Activated T-helper 2 cell treated with anti-CD3 and anti-CD28 coated beads, Interferon-gamma antibody, Interleukin-2, Interleukin-4, amounts not matched to agents 10 μg/mL and 5 μg/mL and 100 μg/mL, durations not matched to agents 14 hours and 24 hours and 36 hours (primary cell): ENCODE measurements at places on chromosomes 7 and 10.

DNA sequence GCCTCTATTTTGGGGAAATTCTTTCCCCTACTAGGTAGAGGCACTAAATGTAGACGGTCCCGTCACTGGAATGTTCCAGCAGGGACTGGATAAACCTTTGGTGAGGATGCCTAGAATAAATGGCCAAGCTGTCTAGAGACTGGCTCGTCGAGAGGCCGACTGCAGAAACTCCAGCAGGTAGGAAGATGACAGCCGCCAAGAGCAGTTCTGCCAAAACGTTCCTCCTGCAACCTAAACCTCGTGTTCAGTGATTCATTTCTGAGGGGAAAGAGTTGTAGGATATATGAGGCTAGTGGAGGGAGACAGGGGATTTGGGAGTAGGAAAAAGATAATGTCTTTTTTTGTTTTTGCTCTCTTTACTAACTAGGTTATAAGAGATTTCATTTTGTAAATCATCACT lies 184.7 kb upstream of the GDF10 start:
- no peaks in the 10 kb centered on the region for H3K36me3 ChIP-seq
- no peak overlapping the region for H3K27ac ChIP-seq
- no peak overlapping the region for H3K4me3 ChIP-seq
- H3K4me1 ChIP-seq = peaks cover 5% of the 10 kb centered on the region

DNA sequence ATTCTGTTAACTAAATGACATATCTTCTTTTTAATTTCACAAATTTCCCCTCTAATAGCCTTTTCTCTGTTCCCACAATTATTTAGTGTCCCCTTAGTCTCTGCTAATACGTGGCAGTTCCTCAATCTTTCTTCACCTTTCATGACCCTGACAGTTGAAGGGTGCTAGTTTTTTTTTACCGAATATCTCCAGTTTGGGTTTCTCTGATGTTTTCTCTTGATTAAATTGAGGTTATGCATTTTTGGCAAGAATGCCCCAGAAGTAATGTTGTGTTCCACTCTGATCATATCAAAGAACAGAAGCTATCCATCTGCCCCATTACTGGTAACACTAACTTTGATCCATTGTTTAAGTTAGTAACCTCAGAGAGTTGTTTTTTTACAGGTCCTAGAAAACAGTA lies 133.6 kb upstream of the ASAH2 start:
- no peak for DNase-seq
- H3K4me1 ChIP-seq = peaks cover 26% of the 10 kb centered on the region
- H3K27me3 ChIP-seq = no peaks in the 10 kb centered on the region

GRCh38 chr7:19009241-19009935 lies 108.0 kb downstream of the TWIST1 start:
- no peak for DNase-seq
- no peak overlapping the region for H3K4me3 ChIP-seq
- H3K4me1 ChIP-seq = no peaks in the 10 kb centered on the region
- no peaks in the 10 kb centered on the region for H3K36me3 ChIP-seq
- H3K27ac ChIP-seq = no peak overlapping the region
- H3K27me3 ChIP-seq = no peaks in the 10 kb centered on the region

- peaks cover 35% of the 10 kb centered on the region for H3K4me1 ChIP-seq
- H3K27me3 ChIP-seq = no peaks in the 10 kb centered on the region
- H3K4me3 ChIP-seq = peak overlapping the region; percentile 92
- no peak for DNase-seq
- peak overlapping the region; percentile 64 for H3K27ac ChIP-seq
Measured at GRCh38 chr10:71850021-71850742, 869 bp downstream of the PSAP start.

- H3K27ac ChIP-seq = no peak overlapping the region
- H3K4me3 ChIP-seq = no peak overlapping the region
- H3K36me3 ChIP-seq = no peaks in the 10 kb centered on the region
- peaks cover 3% of the 10 kb centered on the region for H3K27me3 ChIP-seq
- DNase-seq = no peak
Measured at GRCh38 chr7:142668495-142668894, 80.8 kb upstream of the PRSS1 start.

GRCh38 chr7:69622960-69623359 lies 24.7 kb downstream of the AUTS2 start:
- no peaks in the 10 kb centered on the region for H3K36me3 ChIP-seq
- DNase-seq = no peak

GRCh38 chr10:110840225-110840922 lies 31.4 kb upstream of the PDCD4 start:
- peaks cover 33% of the 10 kb centered on the region for H3K4me1 ChIP-seq
- no peak overlapping the region for H3K27ac ChIP-seq
- DNase-seq = no peak

DNA sequence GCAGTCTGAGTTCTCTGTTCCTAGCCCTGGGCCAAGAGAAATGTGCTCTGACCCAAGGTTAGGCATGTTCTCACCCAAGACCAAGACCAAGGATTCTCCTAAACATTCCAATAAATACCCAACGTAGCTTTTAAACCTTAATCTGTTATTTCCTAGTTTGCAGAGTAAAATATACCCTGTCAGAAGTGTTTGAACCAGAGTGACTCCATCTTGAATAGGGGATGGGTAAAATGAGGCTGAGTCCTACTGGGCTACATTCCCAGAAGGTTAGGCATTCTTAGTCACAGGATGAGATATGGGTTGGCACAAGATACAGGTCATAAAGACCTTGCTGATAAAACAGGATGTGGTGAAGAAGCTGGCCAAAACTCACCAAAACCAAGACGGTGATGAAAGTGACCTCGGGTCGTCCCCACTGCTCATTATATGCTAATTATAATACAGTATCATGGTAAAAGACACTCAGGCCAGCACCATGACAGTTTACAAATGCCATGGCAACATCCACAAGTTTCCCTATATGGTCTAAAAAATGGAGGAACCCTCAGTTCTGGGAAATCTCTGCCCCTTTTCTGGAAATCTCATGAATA lies 27.7 kb downstream of the PLXNA4 start:
- no peak overlapping the region for H3K27ac ChIP-seq
- DNase-seq = no peak
- H3K27me3 ChIP-seq = peaks cover 10% of the 10 kb centered on the region
- H3K4me3 ChIP-seq = no peak overlapping the region
- peaks cover 13% of the 10 kb centered on the region for H3K36me3 ChIP-seq
- H3K4me1 ChIP-seq = peaks cover 13% of the 10 kb centered on the region

DNA sequence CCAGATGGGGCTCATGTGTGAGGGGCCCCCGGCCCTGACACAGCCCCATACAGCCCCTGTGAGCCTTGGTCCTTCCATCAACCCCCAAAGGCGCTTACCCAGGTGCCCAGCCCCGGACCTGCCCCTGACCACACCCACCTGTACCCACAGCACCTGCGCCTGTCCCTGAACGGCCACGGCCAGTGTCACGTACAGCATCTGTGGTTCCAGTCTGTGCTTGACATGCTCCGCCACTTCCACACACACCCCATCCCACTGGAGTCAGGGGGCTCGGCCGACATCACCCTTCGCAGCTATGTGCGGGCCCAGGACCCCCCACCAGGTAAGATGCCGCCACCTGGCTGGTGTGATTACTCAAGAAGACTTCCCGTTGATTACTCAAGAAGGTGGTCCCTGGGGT lies 33.5 kb downstream of the SH2B2 start:
- no peaks in the 10 kb centered on the region for H3K4me1 ChIP-seq
- no peak overlapping the region for H3K27ac ChIP-seq
- no peaks in the 10 kb centered on the region for H3K36me3 ChIP-seq
- H3K4me3 ChIP-seq = no peak overlapping the region
- DNase-seq = no peak

DNA sequence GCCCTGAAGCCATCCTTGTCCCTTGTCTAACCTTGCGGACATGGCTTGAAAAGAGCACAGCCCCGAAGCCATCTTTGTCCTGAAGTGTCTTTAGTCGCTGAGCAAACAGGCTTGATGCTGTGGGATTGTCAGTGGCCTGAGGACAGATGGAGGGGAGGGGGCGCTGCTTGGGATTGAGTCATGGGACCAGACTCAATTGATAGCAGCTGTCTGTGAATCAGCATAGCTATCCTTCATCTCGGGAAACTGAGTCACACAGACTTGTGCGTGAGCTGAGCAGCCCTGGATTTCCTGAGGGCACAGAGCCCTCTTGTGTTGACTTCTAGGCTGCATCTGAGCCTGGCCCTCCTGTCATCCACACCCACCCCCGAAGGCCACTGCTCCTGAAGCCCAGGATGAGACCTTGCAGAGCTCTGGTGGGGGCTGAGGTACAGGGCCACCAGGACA lies 14.4 kb downstream of the MYO1G start:
- no peak overlapping the region for H3K4me3 ChIP-seq
- no peak overlapping the region for H3K27ac ChIP-seq
- peaks cover 10% of the 10 kb centered on the region for H3K4me1 ChIP-seq
- H3K36me3 ChIP-seq = peaks cover 71% of the 10 kb centered on the region
- no peak for DNase-seq

GRCh38 chr7:117470777-117471176 lies 9.0 kb upstream of the CFTR start:
- no peak overlapping the region for H3K27ac ChIP-seq
- H3K27me3 ChIP-seq = peaks cover 2% of the 10 kb centered on the region
- DNase-seq = no peak
- H3K4me1 ChIP-seq = no peaks in the 10 kb centered on the region
- no peaks in the 10 kb centered on the region for H3K36me3 ChIP-seq

DNA sequence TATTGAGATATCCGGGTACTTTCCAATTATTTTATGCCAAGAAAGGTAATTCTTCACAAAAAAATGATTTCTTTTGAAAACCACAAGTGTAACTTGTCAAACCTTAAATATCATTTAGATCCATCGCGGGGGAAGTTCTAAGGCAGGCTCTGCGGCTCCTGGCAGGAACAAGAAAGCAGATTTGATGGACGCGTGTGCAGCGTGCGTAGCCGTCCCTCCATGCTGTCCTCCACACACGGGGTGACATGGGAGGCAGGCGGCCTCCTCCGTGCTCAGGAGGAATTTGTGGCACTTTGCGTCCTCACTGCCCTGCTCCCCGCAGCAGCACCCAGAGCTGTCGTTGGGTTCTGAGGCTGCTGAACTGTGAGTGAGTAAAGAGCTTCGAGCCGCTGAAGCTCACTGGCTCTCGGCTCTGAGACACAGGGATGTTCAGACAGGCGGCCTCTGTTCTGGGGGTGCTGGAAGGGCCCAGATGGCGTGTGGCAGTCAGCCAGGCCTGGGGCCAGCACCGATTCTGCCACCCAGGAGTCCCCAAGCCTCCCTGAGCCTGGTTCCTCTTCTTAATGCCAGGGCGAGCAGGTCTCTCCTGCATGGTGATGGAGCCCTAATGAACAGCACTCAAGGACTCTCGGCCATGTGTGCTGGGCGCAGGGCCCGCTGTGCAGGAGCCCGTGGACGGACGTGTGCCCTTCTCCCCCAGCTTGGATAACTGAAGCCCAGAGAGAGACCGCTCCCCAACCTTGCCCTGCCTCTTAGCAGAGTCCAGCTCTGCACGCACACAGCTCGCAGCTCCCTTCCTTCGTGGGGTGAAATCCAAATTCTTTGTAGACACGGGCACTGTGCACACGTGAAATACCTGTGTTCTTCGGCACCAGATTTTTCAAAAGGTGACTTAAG lies 185.4 kb upstream of the SHH start:
- DNase-seq = no peak
- no peak overlapping the region for H3K27ac ChIP-seq
- H3K4me3 ChIP-seq = peak overlapping the region; percentile 43
- H3K27me3 ChIP-seq = peaks cover 42% of the 10 kb centered on the region
- H3K4me1 ChIP-seq = peaks cover 31% of the 10 kb centered on the region
- H3K36me3 ChIP-seq = no peaks in the 10 kb centered on the region

GRCh38 chr10:30974773-30975415 lies 56.8 kb downstream of the ZNF438 start:
- no peak overlapping the region for H3K27ac ChIP-seq
- peaks cover 28% of the 10 kb centered on the region for H3K36me3 ChIP-seq
- H3K4me1 ChIP-seq = peaks cover 4% of the 10 kb centered on the region
- no peak for DNase-seq
- no peaks in the 10 kb centered on the region for H3K27me3 ChIP-seq

DNA sequence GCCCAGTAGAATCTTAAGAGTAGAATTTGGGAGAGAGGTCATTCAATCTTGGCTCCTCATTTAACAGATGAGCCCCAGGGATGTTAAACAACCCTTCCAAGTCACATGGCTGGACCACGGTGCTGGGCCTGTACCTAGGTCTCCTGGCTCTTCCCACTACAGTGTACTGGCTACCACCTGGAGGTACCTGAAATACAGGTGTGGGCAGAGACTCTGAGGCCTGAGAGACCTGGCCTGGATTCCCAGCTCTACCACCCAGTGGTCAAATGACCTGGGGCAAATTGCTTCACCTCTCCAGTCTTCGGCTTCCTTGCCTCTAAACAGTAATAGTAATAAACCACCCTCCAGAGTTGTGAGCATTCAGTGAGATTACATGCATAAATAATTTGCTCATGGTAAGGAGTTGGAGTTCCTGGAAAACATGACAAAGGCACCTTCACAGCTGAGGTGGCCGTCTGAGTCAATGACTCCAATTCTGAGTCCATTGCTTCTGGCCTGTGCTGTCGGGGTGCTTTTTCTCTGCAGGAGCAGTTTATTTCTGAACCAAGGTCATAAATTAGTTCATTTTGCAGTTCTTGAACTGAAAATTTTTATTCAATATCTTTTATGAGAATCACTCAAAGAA lies 2.7 kb downstream of the GOT1 start:
- H3K4me3 ChIP-seq = no peak overlapping the region
- H3K36me3 ChIP-seq = peaks cover 10% of the 10 kb centered on the region
- H3K27me3 ChIP-seq = no peaks in the 10 kb centered on the region
- DNase-seq = no peak
- no peak overlapping the region for H3K27ac ChIP-seq

- no peak for DNase-seq
- H3K27ac ChIP-seq = peak overlapping the region; percentile 9
- no peaks in the 10 kb centered on the region for H3K36me3 ChIP-seq
- H3K27me3 ChIP-seq = peaks cover 11% of the 10 kb centered on the region
Measured at GRCh38 chr10:3708852-3709251, 76.2 kb downstream of the KLF6 start.

- H3K27me3 ChIP-seq = peaks cover 11% of the 10 kb centered on the region
- no peaks in the 10 kb centered on the region for H3K36me3 ChIP-seq
- no peak overlapping the region for H3K27ac ChIP-seq
- no peak overlapping the region for H3K4me3 ChIP-seq
- DNase-seq = no peak
Measured at GRCh38 chr7:158568974-158569857, 18.4 kb downstream of the PTPRN2 start.

GRCh38 chr10:4834898-4835405 lies 8.9 kb downstream of the AKR1E2 start:
- peaks cover 25% of the 10 kb centered on the region for H3K36me3 ChIP-seq
- no peak overlapping the region for H3K27ac ChIP-seq
- H3K4me1 ChIP-seq = peaks cover 9% of the 10 kb centered on the region
- H3K27me3 ChIP-seq = peaks cover 1% of the 10 kb centered on the region

DNA sequence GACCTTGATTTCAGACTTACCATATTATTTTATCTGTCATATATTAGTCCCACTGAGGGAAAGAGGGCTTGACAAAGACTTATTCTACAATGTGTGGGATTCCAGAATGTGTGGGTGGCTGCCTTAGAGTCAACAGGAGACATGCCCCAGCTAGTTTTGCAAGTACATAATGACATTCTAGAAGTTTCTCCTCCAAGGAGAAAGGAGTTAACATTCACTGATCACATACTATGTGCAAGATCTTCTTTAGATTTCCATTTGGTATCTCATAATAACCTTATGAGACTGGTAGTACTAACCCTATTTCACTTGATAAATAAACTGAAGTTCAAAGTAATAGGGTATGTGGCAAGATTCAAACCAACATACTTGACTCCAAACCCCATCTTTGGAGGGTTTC lies 25.2 kb downstream of the IRF5 start:
- peak overlapping the region; percentile 78 for H3K27ac ChIP-seq
- peaks cover 31% of the 10 kb centered on the region for H3K4me1 ChIP-seq
- H3K36me3 ChIP-seq = peaks cover 78% of the 10 kb centered on the region
- no peak for DNase-seq
- peak overlapping the region; percentile 31 for H3K4me3 ChIP-seq

- DNase-seq = peak; percentile 69
- H3K27ac ChIP-seq = peak overlapping the region; percentile 91
- peaks cover 51% of the 10 kb centered on the region for H3K4me1 ChIP-seq
- H3K4me3 ChIP-seq = peak overlapping the region; percentile 78
- H3K36me3 ChIP-seq = peaks cover 13% of the 10 kb centered on the region
Measured at GRCh38 chr10:15169555-15170401, 1.3 kb upstream of the NMT2 start.
